CD4-positive, alpha-beta T cell treated with Interleukin-10 for 1 hour (primary cell): ENCODE measurements at places on chromosomes 6 and 20.

- no peak for DNase-seq
These were observed 178.6 kb upstream of the SCGN start for GRCh38 chr6:25473447-25473846.

- no peak for DNase-seq
These were observed 13.3 kb downstream of the FHL5 start for GRCh38 chr6:96576221-96576620.

- no peak for DNase-seq
These were observed 29.2 kb downstream of the BPIFB4 start for GRCh38 chr20:33108661-33109060.

DNA sequence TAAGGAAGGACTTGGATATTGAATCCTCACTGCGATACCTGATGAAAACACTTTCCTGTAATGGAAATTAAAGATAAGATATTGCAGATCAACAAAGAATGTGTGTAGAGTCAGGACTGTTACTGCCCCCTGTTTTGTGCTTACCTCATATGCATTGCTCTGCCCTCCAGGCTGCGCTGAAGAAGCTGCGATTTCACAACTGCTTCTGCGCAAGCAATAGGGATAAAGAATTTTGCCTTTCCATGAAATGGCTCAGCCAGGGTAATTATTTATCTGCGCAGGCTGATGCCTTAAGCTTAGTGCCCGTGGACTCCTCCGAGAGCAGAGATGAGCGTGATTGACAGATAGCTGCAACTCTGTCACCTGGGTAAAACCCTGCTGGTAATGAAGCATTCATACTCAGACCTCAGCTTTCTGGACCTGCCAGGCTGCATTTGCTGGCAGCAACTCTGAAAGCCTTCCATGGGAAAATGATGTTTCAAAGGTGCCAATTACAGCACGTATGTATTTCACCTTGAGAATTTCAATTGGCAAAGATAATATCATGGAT lies 370.6 kb downstream of the SAMD5 start:
- no peak for DNase-seq

DNA sequence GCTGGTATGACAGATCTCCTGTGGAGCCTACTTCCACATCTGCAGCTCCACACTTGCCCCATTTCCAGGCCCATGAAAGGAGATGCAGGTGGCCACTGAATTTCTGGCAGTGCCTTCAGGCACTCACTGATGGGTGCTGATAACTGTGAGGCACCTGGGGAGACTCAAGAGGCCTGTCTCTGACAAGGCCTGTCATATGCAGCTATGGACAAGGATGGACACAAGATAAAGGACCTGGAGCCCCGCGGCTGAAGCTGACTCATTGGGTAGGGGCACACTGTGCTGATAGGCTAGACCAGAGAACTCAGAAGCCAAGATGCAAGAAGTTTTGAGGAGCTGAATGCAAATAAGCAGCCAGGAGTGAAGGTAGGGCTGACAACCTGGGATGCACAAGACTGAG lies 81.0 kb upstream of the LRFN2 start:
- no peak for DNase-seq

DNA sequence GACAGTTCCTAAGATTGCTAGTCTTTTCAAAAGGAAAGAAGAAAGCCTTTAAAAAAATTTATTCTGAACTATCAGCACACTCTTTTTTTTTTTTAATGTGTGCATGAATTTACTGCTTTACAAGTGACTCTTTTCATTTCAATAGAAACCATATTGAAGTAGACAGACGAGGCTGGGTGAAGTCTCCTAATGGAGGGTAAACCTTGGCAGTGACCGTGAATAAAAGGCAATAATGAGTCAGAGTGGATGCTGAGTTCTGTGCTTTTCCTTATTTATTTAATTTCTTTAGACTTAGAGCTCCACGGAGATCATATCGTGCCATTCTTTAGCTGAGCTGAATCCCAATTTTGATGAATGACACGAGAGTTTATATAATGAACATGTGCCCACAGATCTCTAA lies 196.9 kb downstream of the PRL start:
- no peak for DNase-seq
